Small intestine (tissue), 16 donors: ENCODE measurements at places on chromosomes 13 and 19. TPM values are rescaled to one million over a fixed set of nuclear protein-coding genes. Genes with fewer than 3 reads are reported as not detected.
A peak's percentile ranks its signal among the peaks of the same experiment; 100 is the strongest.

- no peak overlapping the region for H3K4me3 ChIP-seq
- no peak for DNase-seq
- H3K27ac ChIP-seq, result no peak overlapping the region
- H3K27me3 ChIP-seq, result no peaks in the 10 kb centered on the region
- H3K4me1 ChIP-seq, result no peaks in the 10 kb centered on the region
- H3K36me3 ChIP-seq, result no peaks in the 10 kb centered on the region
These were observed 431.2 kb downstream of the FOXO1 start for GRCh38 chr13:40235160-40235796.

GRCh38 chr19:55777528-55777927, 8.6 kb downstream of the RFPL4AL1 start:
- no peak overlapping the region for H3K4me3 ChIP-seq
- DNase-seq, result no peak

- H3K4me1 ChIP-seq, result no peaks in the 10 kb centered on the region
- no peaks in the 10 kb centered on the region for H3K36me3 ChIP-seq
- H3K27ac ChIP-seq, result no peak overlapping the region
These were observed 331.3 kb downstream of the UQCRFS1 start for GRCh38 chr19:28881616-28882015.

DNA sequence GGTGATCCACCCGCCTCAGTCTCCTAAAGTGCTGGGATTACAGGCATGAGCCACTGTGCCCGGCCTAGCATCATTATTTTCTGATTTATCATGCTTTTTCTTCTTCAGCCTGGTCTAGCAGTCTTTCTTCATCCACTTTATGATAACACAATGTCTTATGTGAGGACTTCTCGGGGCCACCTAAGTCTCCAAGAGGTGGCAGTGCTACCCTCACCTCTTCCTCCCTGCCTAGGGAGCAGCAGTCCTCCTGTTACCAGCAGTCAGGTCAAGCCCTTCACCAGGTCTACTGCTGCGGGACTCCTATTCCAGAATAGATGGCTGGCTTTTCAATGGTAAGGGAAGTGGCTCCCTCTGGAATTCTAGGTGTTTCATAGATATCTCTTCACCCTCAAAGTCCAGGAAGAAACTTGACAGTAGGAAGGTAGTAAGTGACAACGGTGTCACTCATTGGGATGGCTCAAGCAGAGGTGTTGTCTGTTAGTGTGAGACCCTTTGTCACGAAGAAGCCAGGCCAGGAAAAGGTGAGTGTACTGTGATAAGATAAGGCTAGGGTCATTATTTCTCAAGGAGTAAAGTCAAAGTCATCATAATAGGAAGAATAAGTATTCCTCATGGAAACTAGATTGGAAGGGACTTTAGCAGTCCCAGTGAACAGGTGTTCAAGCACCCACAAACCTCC, 164.0 kb downstream of the KLF5 start:
- H3K27ac ChIP-seq, result no peak overlapping the region
- H3K4me3 ChIP-seq, result no peak overlapping the region
- DNase-seq, result peak; percentile 44
- no peaks in the 10 kb centered on the region for H3K36me3 ChIP-seq
- peaks cover 2% of the 10 kb centered on the region for H3K4me1 ChIP-seq

DNA sequence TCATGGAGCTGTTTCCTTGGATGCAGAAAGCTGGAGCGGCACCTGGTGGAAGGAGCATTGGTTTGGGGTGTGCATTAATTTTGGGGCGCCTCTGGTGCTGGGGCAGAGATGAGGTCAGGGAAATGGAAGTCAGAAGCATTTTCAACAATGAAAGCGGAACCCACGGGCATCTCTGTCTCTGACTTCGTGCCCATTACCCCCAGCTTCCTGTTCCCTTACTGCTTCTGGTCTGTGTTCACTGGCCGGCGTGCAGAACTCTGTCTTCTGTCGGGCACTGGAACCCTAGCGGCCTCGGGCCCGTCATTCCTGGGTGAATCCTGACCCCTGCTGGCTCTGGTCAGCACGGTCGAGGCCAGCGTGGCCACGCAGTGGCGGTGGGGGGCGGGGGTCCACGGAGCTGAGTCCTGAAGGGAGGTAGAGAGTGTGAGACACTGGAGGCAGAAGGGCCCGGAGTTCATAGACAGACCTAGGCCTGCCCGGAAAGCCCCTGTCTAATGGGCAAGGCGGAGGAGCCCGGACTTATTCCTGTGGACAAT, 7.9 kb upstream of the LINGO3 start:
- no peak overlapping the region for H3K4me3 ChIP-seq
- H3K27ac ChIP-seq, result no peak overlapping the region
- H3K4me1 ChIP-seq, result no peaks in the 10 kb centered on the region
- H3K27me3 ChIP-seq, result no peaks in the 10 kb centered on the region
- H3K36me3 ChIP-seq, result no peaks in the 10 kb centered on the region
- DNase-seq, result peak; percentile 45

GRCh38 chr19:39557811-39558623, 18.1 kb upstream of the EID2 start:
- H3K27me3 ChIP-seq, result peaks cover 2% of the 10 kb centered on the region
- peak; percentile 45 for DNase-seq
- H3K4me1 ChIP-seq, result no peaks in the 10 kb centered on the region

- no peaks in the 10 kb centered on the region for H3K36me3 ChIP-seq
- DNase-seq, result no peak
- H3K4me3 ChIP-seq, result no peak overlapping the region
These were observed 103.2 kb downstream of the LMO7 start for GRCh38 chr13:75739244-75739868.

- no peak overlapping the region for H3K27ac ChIP-seq
- H3K27me3 ChIP-seq, result no peaks in the 10 kb centered on the region
- H3K4me1 ChIP-seq, result peaks cover 20% of the 10 kb centered on the region
- no peak overlapping the region for H3K4me3 ChIP-seq
- DNase-seq, result no peak
These were observed 79.9 kb upstream of the GPC6 start for GRCh38 chr13:93146584-93147297.

DNA sequence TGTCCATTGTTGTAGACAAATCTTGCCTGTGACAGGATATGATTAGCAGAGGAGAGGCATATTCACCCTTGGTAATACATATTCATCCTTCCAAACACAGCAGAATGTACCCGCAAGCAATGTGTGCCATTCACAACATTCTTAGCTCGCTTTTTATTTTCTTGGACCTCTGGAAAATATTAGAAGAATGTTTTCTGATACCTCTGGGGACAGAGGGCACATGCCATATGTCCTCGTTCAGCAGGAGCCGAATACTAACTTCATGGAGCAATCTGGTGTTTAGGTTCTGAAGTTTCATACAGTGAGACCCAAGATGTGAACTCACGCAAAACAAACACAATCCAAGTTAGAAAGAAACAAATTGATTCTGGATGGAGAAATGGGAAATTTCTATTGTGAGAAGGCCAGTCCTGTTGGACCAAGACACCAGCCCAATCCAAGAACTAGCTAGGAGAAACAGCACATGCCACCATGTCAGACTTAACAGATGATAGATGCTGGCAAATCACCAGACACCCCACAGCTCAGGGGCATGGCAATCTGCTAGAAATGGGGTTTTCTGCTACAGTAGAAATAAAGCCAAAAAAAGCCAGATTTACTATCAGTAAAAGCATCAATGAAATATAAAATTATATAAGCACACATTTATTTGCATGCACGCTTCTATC, 297.4 kb downstream of the DCLK1 start:
- H3K36me3 ChIP-seq, result no peaks in the 10 kb centered on the region
- no peaks in the 10 kb centered on the region for H3K4me1 ChIP-seq
- no peak overlapping the region for H3K4me3 ChIP-seq
- no peak overlapping the region for H3K27ac ChIP-seq
- no peak for DNase-seq

GRCh38 chr13:79246578-79246949, 159.5 kb downstream of the RBM26 start:
- no peaks in the 10 kb centered on the region for H3K36me3 ChIP-seq
- no peaks in the 10 kb centered on the region for H3K4me1 ChIP-seq
- H3K27me3 ChIP-seq, result no peaks in the 10 kb centered on the region
- no peak overlapping the region for H3K27ac ChIP-seq
- DNase-seq, result no peak
- H3K4me3 ChIP-seq, result no peak overlapping the region

DNA sequence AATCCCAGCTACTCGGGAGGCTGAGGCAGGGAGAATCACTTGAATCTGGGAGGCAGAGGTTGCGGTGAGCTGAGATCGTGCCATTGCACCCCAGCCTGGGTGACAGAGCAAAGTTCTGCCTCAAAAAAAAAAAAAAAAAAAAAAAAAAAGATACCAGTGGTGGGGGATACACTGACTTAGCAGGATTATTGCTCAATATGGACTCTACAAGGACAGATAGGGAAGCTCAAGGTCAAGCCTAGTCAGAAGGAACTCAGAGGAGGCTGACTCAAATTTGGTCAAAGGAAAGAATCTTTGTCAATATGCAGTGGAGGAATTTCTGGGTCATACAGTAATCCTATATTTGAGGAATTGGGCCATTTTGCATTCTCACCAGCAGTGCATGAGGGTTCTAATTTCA, 6.7 kb upstream of the DIAPH3 start:
- no peaks in the 10 kb centered on the region for H3K27me3 ChIP-seq
- peaks cover 2% of the 10 kb centered on the region for H3K4me1 ChIP-seq
- H3K4me3 ChIP-seq, result no peak overlapping the region
- no peaks in the 10 kb centered on the region for H3K36me3 ChIP-seq

GRCh38 chr19:2540646-2541454, 64.9 kb downstream of the GADD45B start:
- peak; percentile 80 for DNase-seq
- peaks cover 4% of the 10 kb centered on the region for H3K4me1 ChIP-seq
- no peak overlapping the region for H3K4me3 ChIP-seq
- no peaks in the 10 kb centered on the region for H3K27me3 ChIP-seq
- no peaks in the 10 kb centered on the region for H3K36me3 ChIP-seq

DNA sequence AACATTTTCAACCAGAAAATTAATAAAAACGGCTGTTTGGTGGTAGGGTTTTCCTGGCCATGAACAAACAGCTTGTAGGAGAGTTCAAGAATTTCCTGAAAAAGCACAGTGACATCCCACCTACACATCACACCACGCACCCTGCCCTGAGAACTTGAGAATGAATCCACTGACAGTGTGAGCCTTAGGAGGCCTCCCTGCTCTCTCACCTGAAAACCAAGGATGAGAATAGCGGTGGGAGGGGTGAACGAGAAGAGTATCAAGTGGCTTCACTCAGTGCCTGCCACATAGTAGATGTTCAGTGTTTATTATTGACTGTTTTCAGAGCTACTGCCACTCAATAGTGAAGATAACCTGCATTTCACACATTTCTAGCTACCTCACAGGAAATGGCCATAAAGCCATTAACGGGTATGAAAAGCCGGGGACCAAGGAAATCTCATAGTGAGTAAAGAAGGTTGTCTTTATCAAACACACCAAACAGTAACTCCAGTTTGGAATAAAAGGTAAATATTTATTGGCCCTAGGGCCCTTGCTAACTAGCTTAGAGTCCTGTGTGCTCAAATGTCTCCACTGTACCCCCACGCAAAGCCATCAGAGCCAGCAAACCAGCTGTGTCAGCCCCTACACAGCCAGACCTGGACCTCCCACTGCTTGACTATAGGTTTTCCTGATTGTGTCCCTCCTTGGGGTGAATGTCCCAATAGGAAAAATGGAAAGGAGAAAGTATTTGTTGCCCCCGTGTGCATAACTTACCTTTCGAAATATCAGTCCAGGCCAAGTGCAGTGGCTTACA, 40.6 kb downstream of the TPT1 start:
- H3K27ac ChIP-seq, result no peak overlapping the region
- no peaks in the 10 kb centered on the region for H3K4me1 ChIP-seq
- no peak for DNase-seq
- H3K27me3 ChIP-seq, result no peaks in the 10 kb centered on the region
- H3K4me3 ChIP-seq, result no peak overlapping the region
- no peaks in the 10 kb centered on the region for H3K36me3 ChIP-seq

DNA sequence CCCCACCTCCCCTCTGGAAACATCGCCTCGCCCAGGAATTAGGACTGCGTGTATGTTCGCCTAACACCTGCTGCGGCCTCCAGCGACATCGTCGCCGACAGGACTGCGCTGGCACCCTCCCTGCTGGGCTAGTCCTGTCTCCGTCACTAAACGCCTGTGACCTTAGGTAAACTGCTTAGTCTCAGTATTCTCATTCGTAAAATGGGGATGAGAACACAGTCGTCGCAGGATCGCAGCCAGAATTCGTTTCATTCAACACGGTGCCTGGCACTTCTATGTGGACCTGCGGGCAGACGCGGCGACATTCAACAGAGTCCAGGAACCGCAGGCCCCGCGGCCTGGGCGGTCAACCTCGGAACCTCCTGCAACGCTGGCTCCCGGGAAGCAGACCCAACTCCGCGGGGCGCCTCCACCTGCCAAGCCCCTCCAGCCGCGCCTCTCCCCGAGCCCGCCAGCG, 485 bp downstream of the CRYL1 start:
- DNase-seq, result peak; percentile 77
- H3K4me3 ChIP-seq, result peak overlapping the region; percentile 96
- peaks cover 31% of the 10 kb centered on the region for H3K4me1 ChIP-seq

DNA sequence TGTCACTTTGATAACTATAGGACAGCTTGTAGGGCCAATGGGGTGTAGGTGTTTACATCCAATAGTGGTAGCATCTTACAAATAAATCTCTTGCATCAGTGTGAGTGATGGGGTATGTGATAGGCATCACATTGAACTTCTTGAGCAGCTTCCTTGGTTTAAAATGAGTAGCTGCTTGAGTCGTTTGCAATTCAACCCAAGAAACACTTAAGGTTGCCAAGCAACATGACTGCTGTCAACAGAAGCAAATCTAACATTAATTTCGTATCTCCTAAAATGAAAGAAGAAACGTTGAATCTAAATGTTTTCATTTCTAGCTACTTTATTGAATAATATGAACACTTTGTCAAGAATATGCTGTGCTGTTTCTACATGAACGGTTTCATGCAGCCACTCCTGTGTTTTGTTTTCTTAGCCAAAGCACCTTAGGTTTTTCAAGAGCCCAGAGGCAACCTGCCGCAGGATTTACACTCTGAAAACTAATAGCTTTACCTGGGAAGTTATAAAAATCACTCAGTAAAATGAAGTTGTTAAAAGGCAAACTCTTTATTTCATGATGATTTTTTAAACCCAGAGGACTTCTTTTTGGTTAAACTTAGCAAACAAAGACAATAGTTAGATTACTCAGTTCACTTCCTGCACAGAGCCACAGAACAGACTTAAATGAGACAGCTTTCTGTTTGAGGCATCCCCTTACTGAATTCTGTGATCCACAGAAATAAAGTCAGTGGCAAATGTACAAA, 305.2 kb downstream of the MTUS2 start:
- no peaks in the 10 kb centered on the region for H3K36me3 ChIP-seq
- no peaks in the 10 kb centered on the region for H3K4me1 ChIP-seq
- peak; percentile 6 for DNase-seq
- no peaks in the 10 kb centered on the region for H3K27me3 ChIP-seq
- no peak overlapping the region for H3K4me3 ChIP-seq

DNA sequence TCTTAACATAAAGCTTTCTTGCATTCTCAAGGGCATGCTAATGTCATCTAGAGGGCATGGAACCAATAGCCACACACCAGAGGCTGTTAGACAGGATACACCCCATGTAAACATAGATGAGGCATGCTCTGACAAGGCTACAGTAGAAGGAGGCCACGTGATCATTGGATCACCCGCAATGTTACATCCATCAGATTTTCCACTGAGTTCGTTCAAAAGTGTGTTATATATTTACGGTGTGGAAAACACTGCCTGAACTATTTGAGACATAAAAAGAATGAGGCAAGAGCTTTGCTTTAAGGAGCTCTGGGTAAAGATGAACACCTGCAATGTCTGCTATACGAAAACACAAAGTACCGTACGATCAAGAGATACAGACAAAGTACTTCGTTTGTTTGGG, 817.5 kb upstream of the SLC10A2 start:
- H3K27me3 ChIP-seq, result no peaks in the 10 kb centered on the region
- DNase-seq, result no peak
- H3K4me1 ChIP-seq, result no peaks in the 10 kb centered on the region

The SOX1 gene
- not detected for polyA plus RNA-seq

The SPRED3 gene
- 0.85 TPM for polyA plus RNA-seq

The BRSK1 gene
- 3.5 TPM for polyA plus RNA-seq

The CYSLTR2 gene
- 1.6 TPM for polyA plus RNA-seq

The FUT1 gene
- 0.22 TPM for polyA plus RNA-seq

The CYP4F12 gene
- 300 TPM for polyA plus RNA-seq

The KASH5 gene
- polyA plus RNA-seq, result not detected
